Osteocyte (in vitro differentiated cells): ENCODE measurements at places on chromosomes 4 and X.
A peak's percentile ranks its signal among the peaks of the same experiment; 100 is the strongest.

DNA sequence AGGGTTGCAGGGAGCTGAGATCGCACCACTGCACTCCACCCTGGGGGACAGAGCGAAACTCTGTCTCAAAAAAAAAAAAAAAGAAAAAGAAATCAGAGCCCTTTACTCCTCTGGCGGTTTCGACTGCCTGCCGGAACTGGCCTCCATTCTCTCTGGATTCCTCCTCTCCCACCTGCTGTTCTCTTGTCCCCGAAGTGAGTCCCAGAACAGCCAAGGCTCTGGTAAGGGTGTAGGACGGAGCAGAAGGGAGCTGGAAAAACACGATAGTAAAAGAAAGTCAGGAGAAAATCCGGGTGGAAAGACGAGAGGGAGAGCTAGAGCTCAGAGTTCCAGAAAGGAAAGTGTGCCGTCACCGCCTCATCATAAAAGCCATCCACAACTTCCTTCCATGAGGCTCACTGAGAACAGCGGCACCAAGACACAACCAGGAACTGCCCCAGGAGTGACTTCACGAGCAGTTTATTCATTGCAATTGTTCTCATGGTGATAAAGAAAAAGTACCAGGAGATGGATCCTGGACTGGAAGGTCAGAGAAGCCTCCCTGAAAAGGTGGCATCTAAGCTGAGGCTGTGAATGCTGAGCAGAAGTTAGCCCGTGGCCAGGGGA lies 12.3 kb downstream of the TLR3 start:
- H3K27ac ChIP-seq, result peak overlapping the region; percentile 78
- no peaks in the 10 kb centered on the region for H3K27me3 ChIP-seq
- no peak for DNase-seq
- peak overlapping the region; percentile 68 for H3K4me3 ChIP-seq
- H3K36me3 ChIP-seq, result peaks cover 12% of the 10 kb centered on the region
- peaks cover 25% of the 10 kb centered on the region for H3K4me1 ChIP-seq

DNA sequence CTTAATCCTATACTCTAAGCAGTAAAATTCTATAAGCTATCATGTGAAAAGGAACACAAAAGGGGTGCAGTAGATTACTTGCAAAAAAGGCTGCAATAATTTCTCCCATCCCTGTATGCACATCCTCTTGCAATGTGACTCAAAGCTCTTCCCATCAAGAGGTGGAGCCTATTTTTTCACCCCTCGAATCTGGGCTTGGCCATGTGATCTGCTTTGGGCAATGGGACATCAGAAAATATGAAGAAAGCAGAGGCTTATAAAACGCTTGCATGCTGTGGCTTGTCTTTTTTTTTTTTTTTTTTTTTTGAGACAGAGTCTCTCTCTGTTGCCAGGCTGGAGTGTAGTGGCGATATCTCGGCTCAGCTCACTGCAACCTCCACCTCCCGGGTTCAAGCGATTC lies 33.0 kb downstream of the GEMIN8 start:
- no peak overlapping the region for H3K27ac ChIP-seq
- H3K4me3 ChIP-seq, result no peak overlapping the region
- no peak for DNase-seq
- no peaks in the 10 kb centered on the region for H3K36me3 ChIP-seq
- no peaks in the 10 kb centered on the region for H3K4me1 ChIP-seq
- H3K27me3 ChIP-seq, result no peaks in the 10 kb centered on the region

- H3K27me3 ChIP-seq, result no peaks in the 10 kb centered on the region
- no peaks in the 10 kb centered on the region for H3K36me3 ChIP-seq
- H3K4me3 ChIP-seq, result no peak overlapping the region
- DNase-seq, result no peak
- H3K27ac ChIP-seq, result no peak overlapping the region
These were observed 1495.5 kb downstream of the PCDH18 start for GRCh38 chr4:136036744-136037143.

GRCh38 chrX:22186165-22186564 lies 86.5 kb upstream of the CBLL2 start:
- H3K36me3 ChIP-seq, result no peaks in the 10 kb centered on the region
- H3K4me3 ChIP-seq, result no peak overlapping the region
- no peak for DNase-seq
- no peak overlapping the region for H3K27ac ChIP-seq
- peaks cover 9% of the 10 kb centered on the region for H3K4me1 ChIP-seq
- no peaks in the 10 kb centered on the region for H3K27me3 ChIP-seq
